Osteoblast (primary cell): ENCODE measurements at places on chromosomes 2 and 18.

DNA sequence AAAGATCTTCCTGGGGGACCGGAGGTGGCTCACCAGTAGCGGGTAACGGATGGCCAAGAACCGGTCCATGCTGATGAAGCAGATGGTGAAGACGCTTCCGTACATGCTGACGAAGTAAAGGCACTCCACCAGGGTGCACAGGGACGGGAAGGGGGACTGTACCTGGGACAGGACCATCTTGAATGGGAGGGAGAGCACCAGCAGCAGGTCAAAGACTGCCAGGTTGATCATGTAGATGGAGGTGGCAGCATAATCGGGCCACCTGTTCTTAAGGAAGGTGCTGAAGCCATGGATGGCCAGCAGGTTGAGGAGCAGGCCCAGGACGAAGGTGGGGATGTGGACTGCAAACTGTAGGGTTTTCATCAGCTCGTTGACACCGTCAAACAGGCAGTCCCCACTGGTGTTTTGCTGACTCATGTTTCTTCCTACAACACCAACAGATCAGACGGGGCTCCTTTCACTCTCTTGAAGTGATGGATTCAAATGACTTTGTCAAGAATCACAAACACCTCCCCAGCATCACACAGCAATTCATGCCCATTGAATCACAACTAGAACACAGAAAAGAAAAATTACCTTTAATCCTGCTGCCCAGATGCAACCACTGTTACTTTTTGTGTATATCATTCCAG lies 14.4 kb downstream of the GPR55 start:
- peak; percentile 53 for DNase-seq

DNA sequence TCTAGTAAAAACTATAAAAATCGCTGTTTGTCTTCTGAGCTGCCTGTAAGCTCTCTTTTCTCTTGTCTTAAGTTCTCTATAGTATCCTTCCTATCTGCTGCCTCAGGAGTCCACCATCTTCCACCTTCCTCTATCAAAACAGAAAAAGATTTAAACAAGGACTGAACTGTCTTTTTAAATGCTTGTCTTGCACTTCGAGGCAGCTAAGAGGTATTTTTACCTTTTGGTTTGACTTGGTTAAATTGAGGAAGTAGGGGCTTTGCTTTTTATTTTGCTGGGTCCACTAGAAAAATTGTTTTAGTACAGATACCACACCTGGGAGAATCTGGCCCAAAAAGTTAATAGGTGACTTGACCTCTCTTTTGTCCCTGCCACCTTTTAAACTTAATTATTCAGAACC lies 12.2 kb downstream of the SESTD1 start:
- DNase-seq, result no peak

GRCh38 chr18:36771245-36771644 lies 57.6 kb downstream of the TPGS2 start:
- no peak for DNase-seq

- DNase-seq, result no peak
These were observed 91.3 kb downstream of the NBEAL1 start for GRCh38 chr2:203105996-203106395.

DNA sequence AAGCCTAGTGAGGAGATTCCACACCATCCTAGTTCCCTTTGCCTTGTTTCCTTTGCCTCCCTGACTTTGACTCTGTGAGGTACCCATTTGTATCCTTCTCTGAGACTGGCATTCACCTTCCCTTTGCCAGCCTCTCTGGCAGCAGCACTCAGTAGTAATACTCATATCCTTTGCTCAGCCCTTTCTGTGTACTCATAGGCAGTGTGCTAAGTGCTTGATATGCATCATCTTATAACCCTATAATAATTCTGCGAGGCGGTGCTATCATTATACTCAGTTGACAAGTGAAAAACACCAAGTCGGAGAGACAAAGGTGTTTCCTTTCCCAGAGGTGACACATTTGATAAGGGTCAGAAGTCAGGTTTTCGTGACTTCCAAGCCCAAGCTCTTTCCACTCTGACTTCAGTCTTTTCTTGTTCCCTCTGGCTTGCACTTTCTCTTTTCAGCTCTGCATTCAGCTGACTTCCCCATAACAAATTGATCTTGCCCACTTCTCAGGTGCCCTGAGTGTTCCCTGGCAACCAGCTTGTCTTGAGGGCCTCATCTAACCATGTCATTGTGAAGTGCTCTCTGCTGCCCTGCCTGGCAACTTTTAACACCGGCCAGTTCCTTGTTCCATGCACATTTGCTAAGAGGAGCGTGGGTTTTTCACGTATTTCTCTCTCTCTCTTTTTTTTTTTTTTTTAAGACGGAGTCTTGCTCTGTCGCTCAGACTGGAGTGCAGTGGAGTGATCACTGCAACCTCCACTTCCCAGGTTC lies 94.5 kb upstream of the UPP2 start:
- DNase-seq, result no peak

DNA sequence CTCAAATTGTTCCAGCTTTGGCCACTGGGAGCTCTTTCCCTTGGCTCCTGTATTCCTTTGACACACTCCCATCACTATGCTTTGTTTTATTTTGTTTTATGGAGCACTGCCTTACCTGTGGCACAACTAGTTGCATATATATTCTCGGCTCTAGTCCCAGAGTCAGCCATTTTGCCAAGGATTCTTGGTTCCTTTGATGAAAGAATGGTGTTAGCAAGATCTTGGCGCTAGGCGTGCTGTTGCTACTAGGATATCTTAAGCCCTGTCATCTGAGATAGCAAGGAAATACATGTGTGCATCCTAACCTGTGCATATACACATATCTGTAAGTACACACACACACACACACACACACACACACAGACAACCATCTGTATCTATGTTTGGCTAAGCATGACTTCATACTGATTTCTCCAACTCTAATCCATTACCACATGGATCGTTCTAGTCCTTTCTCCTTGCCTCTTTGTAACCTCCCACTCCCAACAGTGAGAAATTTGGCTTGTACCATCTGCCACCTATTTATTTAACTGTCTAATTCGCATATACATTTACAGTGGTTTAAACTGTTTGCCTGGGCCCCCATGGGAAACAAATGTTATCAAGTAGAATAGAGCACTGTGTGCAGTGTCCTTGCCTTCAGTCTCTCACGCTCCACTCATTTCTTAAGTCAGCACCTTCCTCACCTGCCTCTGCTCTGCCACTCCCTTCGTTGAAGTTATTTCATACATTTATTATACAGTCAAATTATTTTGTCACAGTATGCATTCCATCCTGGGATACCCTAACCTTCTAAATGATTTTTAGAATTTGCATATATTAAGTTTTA lies 137.5 kb upstream of the MAP3K20 start:
- DNase-seq, result no peak

DNA sequence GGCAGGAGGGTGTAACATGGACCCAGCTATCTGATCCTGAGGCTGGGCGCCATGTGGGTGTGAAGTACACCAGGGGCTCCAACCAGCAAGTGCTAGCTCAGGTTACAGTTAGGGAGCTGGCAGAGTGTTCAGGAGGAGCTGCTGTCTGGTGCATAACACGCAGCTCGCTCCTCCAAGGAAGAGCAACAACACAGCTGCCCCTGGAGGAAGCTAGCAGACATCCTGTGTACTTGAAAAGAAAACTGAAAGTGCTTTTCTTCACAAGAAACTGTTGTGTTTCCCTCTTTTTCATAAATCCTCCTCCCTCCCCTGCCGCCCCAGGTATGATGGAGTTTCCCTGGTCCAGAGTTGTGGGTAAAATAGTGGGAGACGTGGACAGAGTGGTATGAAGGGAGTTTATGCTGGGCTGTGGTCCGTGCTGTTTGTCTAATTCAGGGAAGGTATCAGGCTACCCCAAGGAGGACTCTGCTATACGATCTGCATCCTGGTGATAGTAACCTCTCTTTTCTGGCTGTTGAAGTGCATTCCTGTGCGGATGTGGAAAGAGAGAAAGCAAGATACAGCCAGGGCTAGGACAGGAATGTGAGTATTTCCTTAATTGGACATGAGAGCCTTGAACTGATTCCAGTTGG lies 6.1 kb upstream of the LBH start:
- DNase-seq, result peak; percentile 60

- no peak for DNase-seq
These were observed 407.6 kb upstream of the MYT1L start for GRCh38 chr2:2738684-2739083.

- no peak for DNase-seq
These were observed 31.4 kb downstream of the C18orf54 start for GRCh38 chr18:54389143-54389505.

DNA sequence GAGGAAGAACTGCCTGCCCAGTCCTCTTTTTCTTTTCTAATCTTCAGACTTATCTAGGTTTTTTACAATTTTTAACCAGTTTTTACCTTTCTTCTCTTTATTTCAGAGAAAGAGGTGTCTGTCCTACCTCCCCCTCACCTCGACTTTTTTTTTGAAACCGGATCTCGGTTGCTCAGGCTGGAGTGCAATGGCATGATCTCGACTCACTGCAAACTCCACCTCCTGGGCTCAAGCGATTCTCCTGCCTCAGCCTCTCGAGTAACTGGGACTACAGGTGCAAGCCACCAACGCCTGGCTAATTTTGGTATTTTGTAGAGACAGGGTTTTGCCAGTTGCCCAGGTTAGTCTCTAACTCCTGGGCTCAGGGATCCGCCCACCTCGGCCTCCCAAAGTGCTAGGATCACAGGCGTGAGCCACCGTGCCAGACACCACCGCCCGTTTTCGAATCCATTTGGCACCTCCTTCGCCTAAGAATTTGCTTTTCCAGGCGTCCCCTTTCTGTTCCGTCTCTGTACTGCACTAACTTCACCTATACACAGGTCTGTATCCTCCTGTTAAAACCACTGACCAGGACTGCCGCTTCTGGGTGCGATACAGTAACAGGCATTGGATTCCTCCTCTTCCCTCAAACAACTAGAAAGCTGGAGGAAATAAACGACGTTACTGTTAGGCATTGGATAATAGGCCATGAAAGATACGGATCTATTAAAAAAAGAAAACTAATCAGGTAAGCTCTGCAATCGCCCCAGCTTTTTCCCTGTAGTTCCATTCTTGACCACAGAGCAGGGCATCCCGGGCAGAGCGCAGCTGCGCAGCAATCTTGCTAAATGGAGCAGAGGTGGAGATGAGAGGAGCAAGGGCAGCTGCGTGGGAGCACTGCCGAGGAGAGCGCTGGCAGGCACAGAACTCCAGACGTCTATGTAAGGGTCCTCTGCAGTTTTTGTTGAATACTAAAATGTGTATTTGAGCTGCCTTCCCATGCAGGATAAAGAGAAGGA lies 69.9 kb downstream of the ZC3H6 start:
- peak; percentile 15 for DNase-seq

GRCh38 chr2:239654266-239654665 lies 253.4 kb upstream of the HDAC4 start:
- no peak for DNase-seq

- peak; percentile 91 for DNase-seq
These were observed 67.6 kb downstream of the KIAA2012 start for GRCh38 chr2:202140522-202141252.

DNA sequence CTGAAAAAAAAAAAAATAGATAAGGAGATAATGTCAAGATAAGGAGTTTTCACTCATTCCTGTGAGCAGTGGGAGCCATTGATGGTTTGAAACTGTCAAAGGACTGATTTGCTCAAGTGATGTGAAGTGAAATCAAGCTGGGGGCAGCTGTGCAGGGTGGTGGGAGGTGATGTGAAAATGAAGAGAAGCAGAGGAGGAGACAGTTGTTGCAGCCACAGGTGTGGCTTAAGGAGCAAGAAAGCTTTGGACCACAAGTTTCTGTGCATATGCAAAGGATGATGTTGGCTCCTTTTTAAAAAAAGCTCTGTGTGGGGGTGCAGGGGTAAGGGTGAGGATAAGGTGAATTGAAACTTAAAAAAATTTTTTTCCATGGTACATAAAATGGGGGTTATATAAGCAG lies 8.3 kb downstream of the EFR3B start:
- DNase-seq, result no peak

- no peak for DNase-seq
These were observed 503.3 kb downstream of the RNF144A start for GRCh38 chr2:7420530-7420929.

- no peak for DNase-seq
These were observed 272.8 kb downstream of the TWIST2 start for GRCh38 chr2:239120664-239121063.

- peak; percentile 93 for DNase-seq
These were observed 142.4 kb downstream of the CAPN13 start for GRCh38 chr2:30664761-30665358.

DNA sequence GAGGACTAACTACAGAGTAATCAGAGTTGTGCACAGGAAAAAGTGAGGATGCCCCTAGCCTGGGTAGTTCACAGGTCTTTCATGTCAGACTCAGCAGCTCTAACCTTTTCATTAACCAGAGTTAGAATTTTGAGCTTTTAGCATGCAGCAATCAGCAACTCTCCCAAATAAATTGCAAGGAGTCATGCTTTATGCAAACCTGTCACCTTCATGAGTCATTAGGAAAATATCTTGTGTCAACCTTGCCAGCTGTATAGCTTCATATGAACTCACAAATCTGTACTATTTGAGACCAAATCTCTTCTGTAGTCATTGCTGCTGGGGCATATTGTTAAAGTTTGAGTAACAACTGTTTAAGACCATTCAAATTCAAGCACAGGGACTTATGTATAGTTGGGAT lies 382.3 kb upstream of the NT5C1B start:
- DNase-seq, result no peak

- DNase-seq, result no peak
These were observed 44.4 kb upstream of the RBM44 start for GRCh38 chr2:237754182-237754581.

GRCh38 chr2:167181134-167181533 lies 292.9 kb downstream of the XIRP2 start:
- no peak for DNase-seq

- no peak for DNase-seq
These were observed 359.4 kb upstream of the CWC22 start for GRCh38 chr2:180366481-180366880.

- peak; percentile 35 for DNase-seq
These were observed 277.2 kb upstream of the MGAT5 start for GRCh38 chr2:133976659-133977058.

GRCh38 chr2:39265315-39265714 lies 21.5 kb upstream of the CDKL4 start:
- DNase-seq, result no peak

DNA sequence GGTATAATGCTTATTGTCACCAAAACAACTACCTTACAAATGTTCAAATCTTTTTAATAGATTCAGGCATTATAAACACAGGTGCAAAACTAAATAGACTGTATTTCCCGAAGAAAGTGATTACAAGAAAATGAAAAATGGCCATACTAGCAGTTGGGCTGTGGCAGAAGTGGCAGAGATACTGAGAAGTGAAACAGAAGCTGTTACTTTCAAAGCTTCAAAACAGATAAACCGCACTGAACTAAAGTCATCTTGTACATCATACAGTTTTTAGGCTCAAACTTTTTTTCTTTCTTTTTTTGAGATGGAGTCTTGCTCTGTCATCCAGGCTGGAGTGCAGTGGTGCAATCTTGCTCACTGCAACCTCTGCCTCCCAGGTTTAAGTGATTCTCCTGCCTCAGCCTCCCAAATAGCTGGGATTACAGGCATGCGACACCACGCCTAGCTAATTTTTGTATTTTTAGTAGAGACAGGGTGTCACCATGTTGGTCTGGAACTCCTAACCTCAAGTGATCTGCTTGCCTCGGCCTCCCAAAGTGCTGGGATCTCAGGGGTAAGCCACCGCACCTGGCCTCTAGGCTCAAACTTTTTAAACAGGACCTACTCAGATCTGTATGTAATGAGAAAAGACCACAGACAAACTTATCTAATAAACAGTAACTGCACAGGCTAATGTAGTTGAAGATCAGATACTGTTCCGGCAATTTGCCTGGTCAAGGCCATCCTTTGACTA lies 77.9 kb upstream of the SATB2 start:
- no peak for DNase-seq
